ENCODE measurements at places on chromosomes 3 and 15. TPM values are rescaled to one million over a fixed set of nuclear protein-coding genes. Genes with fewer than 3 reads are reported as not detected.

Gene FBXW12
- total RNA-seq, result 0.66 TPM

Gene RNF123
- total RNA-seq, result 56.6 TPM

Gene RLBP1
- not detected for total RNA-seq

Gene FETUB
- not detected for total RNA-seq

Gene IL17RB
- 0.78 TPM for total RNA-seq

Gene ABHD10
- 35.9 TPM for total RNA-seq

Gene CLDND1
- 164 TPM for total RNA-seq

Gene CCDC54
- total RNA-seq, result not detected

Gene HRG
- not detected for total RNA-seq

Gene SPSB4
- 98.4 TPM for total RNA-seq

Gene ARPP21
- 10.3 TPM for total RNA-seq

Gene DPP8
- 33.4 TPM for total RNA-seq

DNA sequence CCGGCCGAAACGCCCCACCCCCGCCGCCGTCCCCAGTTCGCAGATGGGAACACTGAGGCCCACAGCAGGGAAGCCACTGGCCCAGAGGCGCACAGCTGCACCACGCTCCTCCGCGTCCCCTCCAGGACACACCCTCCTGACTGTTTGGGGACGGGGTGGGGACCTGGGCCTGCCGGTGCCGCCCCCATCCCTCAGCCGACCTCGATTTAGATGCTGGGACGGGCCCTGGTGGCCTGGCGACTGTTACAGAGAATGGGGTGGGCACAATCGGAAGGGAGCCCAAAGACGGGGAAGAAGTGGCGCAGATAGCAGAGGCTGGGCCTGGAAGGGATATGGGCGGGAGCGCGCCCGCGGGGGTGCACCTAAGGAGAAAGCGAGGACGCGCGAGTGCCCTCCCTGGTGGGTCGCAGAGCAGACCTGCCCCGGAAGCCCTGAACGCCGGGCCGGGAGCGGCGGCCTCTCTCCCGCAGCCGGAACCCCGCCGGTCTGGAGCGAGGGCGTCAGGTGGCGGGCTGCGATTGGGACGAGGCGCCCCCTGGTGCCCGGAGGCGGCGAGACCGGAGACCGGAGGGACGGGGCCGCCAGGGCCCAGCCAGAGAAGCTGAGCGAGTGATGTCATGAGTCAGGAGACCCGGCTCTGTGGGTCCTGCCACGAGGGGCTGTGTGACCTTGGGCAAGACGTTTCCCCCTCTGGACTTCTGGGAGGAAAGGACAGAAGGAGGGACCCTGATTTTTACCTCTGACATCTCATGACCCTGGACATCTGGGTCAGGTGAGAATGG is 78.4 kb downstream of the IQSEC1 start:
- peak overlapping the region; percentile 76 for H3K4me3 ChIP-seq
- H3K27me3 ChIP-seq, result peaks cover 8% of the 10 kb centered on the region
- peak overlapping the region; percentile 87 for H3K27ac ChIP-seq
- H3K4me1 ChIP-seq, result peaks cover 45% of the 10 kb centered on the region
- H3K36me3 ChIP-seq, result no peaks in the 10 kb centered on the region

DNA sequence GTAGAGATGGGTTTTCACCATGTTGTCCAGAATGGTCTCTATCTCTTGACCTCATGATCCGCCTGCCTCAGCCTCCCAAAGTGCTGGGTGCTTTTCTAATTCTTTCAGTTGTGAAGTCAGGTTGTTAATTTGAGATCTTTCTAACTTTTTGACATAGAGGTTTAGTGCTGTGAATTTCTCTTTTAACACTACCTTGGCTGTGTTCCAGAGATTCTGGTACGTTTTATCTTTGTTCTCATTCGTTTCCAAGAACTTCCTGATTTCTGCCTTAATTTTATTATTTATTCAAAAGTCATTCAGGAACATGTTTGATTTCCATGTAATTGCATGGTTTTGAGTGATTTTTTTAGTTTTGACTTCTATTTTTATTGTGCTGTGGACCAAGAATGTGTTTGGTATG is 63.5 kb upstream of the CCDC54 start:
- no peak overlapping the region for H3K27ac ChIP-seq
- no peak for DNase-seq
- peaks cover 19% of the 10 kb centered on the region for H3K4me1 ChIP-seq
- H3K36me3 ChIP-seq, result no peaks in the 10 kb centered on the region
- no peak overlapping the region for H3K4me3 ChIP-seq

DNA sequence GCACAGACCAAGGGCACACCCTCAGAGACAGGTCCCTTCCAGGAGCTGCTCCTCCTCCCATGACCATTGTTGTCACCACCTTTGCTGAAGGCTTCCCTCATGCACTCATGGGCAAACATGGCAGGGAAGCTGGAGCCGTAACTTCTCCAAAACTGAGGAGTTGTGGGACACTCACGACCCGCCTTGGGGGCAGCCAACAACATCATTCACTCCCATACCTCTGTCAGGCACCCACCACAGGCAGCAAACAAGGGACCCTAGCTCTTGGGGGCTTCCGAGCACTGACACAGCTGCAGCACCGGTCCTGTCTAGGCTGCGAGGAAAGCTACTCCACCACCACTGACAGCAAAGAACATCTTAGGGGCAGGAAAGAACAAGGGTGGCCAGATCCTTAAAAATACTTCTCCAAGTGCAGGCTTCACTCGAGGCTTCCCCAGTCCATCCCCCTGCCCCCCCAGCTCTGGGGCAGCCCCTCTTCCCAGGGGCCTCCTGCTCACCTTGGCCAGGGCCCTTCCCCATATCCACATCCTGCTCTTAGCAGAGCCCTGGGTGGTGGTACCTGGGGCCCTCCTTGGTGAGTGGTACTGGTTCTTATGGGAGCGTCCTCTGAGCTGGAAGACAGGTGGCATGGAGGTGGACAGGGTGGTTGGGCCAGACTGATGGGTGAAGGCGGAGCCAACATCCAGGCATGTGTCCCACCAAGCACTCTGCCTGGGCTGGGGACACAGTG is 28.0 kb upstream of the DUSP7 start:
- no peaks in the 10 kb centered on the region for H3K27me3 ChIP-seq
- no peak overlapping the region for H3K27ac ChIP-seq
- H3K36me3 ChIP-seq, result no peaks in the 10 kb centered on the region
- peaks cover 24% of the 10 kb centered on the region for H3K4me1 ChIP-seq
- DNase-seq, result no peak

GRCh38 chr3:24508423-24508839 is 13.8 kb upstream of the THRB start:
- H3K27ac ChIP-seq, result no peak overlapping the region
- H3K4me3 ChIP-seq, result no peak overlapping the region
- DNase-seq, result no peak
- peaks cover 2% of the 10 kb centered on the region for H3K27me3 ChIP-seq
- no peaks in the 10 kb centered on the region for H3K4me1 ChIP-seq

- no peak for DNase-seq
- H3K27ac ChIP-seq, result no peak overlapping the region
- H3K36me3 ChIP-seq, result no peaks in the 10 kb centered on the region
- H3K27me3 ChIP-seq, result no peaks in the 10 kb centered on the region
These were observed 16.0 kb upstream of the ZBBX start for GRCh38 chr3:167396075-167396474.

- H3K27ac ChIP-seq, result no peak overlapping the region
- H3K4me1 ChIP-seq, result no peaks in the 10 kb centered on the region
- H3K27me3 ChIP-seq, result no peaks in the 10 kb centered on the region
- no peak for DNase-seq
These were observed 270.4 kb upstream of the MDFIC2 start for GRCh38 chr3:70582803-70583202.

DNA sequence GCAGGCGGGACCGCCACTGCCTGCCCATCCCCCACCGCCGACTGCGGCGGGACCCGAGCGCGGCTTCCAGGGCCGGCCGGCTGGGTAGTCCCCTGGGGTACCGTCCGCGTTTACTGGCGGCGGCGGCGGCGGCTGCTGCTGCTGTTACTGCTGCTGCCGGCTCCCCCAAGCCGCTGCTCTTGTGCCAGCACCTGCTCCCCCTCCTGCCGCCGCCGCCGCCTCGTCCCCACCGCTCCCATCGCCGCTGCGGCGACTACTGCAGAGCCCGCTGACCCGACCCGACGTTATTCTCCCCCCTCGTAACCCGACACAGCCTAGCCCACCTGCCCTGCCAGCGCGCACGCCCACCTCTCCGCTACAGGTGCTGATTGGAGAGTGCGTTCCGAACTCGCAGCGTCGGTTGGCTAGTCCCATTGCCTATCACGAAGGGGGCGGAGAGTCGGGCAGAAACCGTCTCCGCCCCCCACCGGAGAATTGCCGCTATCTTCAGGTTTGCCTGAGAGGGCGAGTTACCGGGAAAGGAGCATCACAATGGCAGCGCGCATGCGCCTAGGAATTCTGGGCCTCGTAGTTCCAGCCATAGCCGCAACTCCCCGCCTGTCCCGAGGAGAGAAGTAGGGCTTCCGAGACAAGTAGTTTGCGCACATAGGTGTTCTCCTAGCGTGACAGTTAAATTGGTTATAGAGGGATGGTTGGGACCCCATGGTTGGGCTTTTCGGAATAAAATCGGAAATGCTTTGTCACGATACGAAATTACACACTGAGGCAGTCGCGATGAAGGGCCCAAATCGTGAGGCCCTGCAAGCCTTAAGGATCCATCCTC is at the start of gene TTBK2:
Gene TTBK2, minus strand, starts transcription at position 260 of the 823 bp plus-strand sequence. CDS start 42,161 bp downstream, outside the sequence.
- H3K4me1 ChIP-seq, result peaks cover 6% of the 10 kb centered on the region
- peak within 1 kb of the TSS; percentile 86 for H3K27ac ChIP-seq
- peak within 1 kb of the TSS; percentile 96 for H3K4me3 ChIP-seq
- DNase-seq, result peak; percentile 99
- H3K36me3 ChIP-seq, result no peaks in the 10 kb centered on the region

DNA sequence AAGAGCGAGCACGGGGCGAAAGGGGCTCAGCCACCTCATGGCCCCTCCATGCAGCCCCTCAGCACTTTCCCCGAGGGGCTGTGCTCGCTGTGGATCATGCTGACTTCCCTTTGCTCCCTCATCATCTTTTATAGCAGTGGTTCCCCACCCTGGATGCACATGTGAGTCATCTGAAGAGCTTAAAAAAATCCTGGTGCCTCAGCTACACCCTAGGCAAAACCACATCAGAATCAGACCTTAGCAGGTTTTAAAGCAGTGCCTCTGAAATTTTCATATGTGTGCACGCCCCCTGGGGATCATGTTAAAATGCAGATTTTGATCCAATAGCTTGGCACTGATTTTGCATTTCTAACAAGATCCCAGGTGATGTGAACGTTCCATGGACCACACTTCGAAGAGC is 50.9 kb downstream of the FEM1B start:
- H3K36me3 ChIP-seq, result no peaks in the 10 kb centered on the region
- no peak overlapping the region for H3K27ac ChIP-seq
- no peak overlapping the region for H3K4me3 ChIP-seq
- peaks cover 2% of the 10 kb centered on the region for H3K27me3 ChIP-seq
- DNase-seq, result no peak
- peaks cover 19% of the 10 kb centered on the region for H3K4me1 ChIP-seq

GRCh38 chr3:144052275-144052674 is 80.7 kb downstream of the DIPK2A start:
- H3K4me3 ChIP-seq, result no peak overlapping the region
- no peaks in the 10 kb centered on the region for H3K36me3 ChIP-seq
- no peak overlapping the region for H3K27ac ChIP-seq
- no peak for DNase-seq

- no peaks in the 10 kb centered on the region for H3K36me3 ChIP-seq
- no peak for DNase-seq
- H3K27ac ChIP-seq, result no peak overlapping the region
- no peaks in the 10 kb centered on the region for H3K4me1 ChIP-seq
- no peaks in the 10 kb centered on the region for H3K27me3 ChIP-seq
- no peak overlapping the region for H3K4me3 ChIP-seq
These were observed 498.6 kb downstream of the ZPLD1 start for GRCh38 chr3:102933377-102933776.

DNA sequence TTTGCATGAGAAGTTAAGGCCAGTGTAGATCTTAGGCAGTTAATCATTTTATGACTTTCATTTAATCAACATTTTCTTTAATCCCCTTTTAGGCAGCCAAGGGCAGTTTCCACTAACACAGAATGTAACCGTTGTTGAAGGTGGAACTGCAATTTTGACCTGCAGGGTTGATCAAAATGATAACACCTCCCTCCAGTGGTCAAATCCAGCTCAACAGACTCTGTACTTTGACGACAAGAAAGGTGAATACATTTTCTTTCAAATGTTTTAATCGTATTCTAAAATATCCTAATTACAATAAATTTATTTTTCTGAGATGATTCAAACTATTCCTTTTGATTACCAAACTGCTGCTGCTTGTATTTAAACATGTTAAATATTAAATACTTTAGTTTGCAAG is 843.2 kb downstream of the CADM2 start:
- DNase-seq, result no peak
- peaks cover 9% of the 10 kb centered on the region for H3K27me3 ChIP-seq
- peak overlapping the region; percentile 69 for H3K27ac ChIP-seq

GRCh38 chr3:116423374-116423773 is 21.9 kb downstream of the LSAMP start:
- no peaks in the 10 kb centered on the region for H3K36me3 ChIP-seq
- peak overlapping the region; percentile 81 for H3K4me3 ChIP-seq
- peaks cover 19% of the 10 kb centered on the region for H3K4me1 ChIP-seq

- no peak for DNase-seq
- H3K27me3 ChIP-seq, result no peaks in the 10 kb centered on the region
- no peaks in the 10 kb centered on the region for H3K4me1 ChIP-seq
These were observed 1.7 kb downstream of the CFAP44 start for GRCh38 chr3:113439606-113440005.

GRCh38 chr3:189222927-189223636 is 51.3 kb downstream of the TPRG1 start:
- H3K27me3 ChIP-seq, result no peaks in the 10 kb centered on the region
- no peaks in the 10 kb centered on the region for H3K4me1 ChIP-seq
- no peaks in the 10 kb centered on the region for H3K36me3 ChIP-seq
- no peak overlapping the region for H3K27ac ChIP-seq
- H3K4me3 ChIP-seq, result peak overlapping the region; percentile 40

- no peak for DNase-seq
- H3K36me3 ChIP-seq, result no peaks in the 10 kb centered on the region
- peaks cover 7% of the 10 kb centered on the region for H3K4me1 ChIP-seq
- no peak overlapping the region for H3K27ac ChIP-seq
These were observed 40.3 kb downstream of the SLC6A20 start for GRCh38 chr3:45756055-45756454.

DNA sequence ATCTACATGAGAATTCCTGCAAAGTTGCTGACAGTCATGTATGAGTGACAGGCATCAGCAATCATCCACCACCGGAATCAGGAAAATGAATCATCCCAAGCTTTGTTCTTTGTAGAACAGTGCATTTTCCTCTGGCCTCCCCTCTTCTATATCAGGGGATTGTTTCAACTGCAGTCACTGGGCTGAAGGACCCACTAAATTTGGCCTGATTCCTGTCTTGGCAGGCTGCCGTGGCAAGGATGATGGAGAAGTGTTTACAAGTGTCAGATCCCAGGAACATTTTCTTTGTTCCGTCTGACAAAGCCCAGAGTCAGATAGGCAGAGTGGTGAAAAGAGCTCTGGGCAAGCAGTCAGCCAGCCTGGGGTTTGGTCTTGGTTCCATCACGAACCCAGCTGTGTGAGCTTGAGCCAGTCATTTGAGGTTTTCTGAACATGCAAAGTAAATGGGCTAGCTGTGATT is 175.1 kb upstream of the TSC22D2 start:
- H3K4me1 ChIP-seq, result peaks cover 26% of the 10 kb centered on the region
- DNase-seq, result no peak
- no peak overlapping the region for H3K4me3 ChIP-seq
- H3K27me3 ChIP-seq, result no peaks in the 10 kb centered on the region
- no peak overlapping the region for H3K27ac ChIP-seq
- H3K36me3 ChIP-seq, result no peaks in the 10 kb centered on the region

- no peak for DNase-seq
- peaks cover 13% of the 10 kb centered on the region for H3K4me1 ChIP-seq
- H3K4me3 ChIP-seq, result no peak overlapping the region
- no peak overlapping the region for H3K27ac ChIP-seq
- peaks cover 3% of the 10 kb centered on the region for H3K27me3 ChIP-seq
- H3K36me3 ChIP-seq, result no peaks in the 10 kb centered on the region
These were observed 16.5 kb upstream of the ATP2B2 start for GRCh38 chr3:10521772-10522441.
